Activated naive CD4-positive, alpha-beta T cell treated with anti-CD3 and anti-CD28 coated beads for 36 hours (primary cell): ENCODE measurements at places on chromosomes 1 and 21. TPM values are rescaled to one million over a fixed set of nuclear protein-coding genes. Genes with fewer than 3 reads are reported as not detected.
A peak's percentile ranks its signal among the peaks of the same experiment; 100 is the strongest.

DNA sequence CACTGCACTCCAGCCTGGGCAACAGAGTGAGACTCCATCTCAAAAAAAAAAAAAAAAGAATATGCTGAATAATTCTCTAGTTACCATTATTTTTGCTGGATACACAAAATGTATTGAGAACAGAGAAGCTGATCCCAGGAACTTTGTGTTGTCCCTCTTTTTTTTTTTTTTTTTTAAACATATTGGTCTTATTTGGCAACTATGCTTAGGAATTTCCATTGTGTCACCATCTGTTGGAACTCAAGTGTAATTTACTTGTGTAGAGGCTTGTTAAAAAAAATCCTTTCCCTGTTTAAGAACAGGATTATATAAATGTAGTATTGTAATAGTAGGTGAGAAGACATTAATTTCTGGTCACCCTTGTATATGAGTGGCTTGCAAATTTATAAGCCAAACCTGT lies 28.6 kb downstream of the CAMSAP2 start:
- no peak overlapping the region for H3K4me3 ChIP-seq
- H3K27me3 ChIP-seq: no peaks in the 10 kb centered on the region
- H3K36me3 ChIP-seq: peaks cover 3% of the 10 kb centered on the region
- no peak overlapping the region for H3K27ac ChIP-seq
- H3K4me1 ChIP-seq: no peaks in the 10 kb centered on the region
- no peak for DNase-seq

DNA sequence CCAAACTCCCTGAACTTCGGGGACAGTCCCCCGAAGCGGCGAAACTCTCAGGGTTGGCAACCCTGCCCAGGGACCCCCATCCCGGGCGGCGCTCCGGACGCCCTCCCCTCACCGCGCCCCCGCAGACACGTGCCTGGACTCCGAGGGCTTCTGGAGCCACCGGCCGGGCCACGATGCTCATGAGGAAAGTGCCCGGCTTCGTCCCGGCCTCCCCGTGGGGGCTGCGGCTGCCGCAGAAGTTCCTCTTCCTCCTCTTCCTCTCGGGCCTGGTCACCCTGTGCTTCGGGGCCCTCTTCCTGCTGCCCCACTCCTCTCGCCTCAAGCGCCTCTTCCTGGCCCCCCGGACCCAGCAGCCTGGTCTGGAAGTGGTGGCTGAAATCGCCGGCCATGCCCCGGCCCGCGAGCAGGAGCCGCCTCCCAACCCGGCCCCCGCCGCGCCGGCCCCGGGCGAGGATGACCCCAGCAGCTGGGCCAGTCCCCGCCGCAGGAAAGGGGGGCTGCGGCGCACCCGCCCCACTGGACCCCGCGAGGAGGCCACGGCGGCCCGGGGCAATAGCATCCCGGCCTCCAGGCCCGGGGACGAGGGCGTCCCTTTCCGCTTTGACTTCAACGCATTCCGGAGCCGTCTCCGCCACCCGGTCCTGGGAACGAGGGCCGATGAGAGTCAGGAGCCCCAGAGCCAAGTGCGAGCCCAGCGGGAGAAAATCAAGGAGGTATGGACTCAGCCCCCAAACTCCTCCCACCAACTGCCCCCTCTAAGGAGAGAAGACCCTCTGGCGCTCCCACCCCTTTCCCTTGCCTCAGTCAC lies 1.2 kb downstream of the MAN1C1 start:
- no peak for DNase-seq
- peaks cover 1% of the 10 kb centered on the region for H3K27me3 ChIP-seq
- peaks cover 67% of the 10 kb centered on the region for H3K4me1 ChIP-seq
- no peaks in the 10 kb centered on the region for H3K36me3 ChIP-seq
- H3K27ac ChIP-seq: peak overlapping the region; percentile 72

DNA sequence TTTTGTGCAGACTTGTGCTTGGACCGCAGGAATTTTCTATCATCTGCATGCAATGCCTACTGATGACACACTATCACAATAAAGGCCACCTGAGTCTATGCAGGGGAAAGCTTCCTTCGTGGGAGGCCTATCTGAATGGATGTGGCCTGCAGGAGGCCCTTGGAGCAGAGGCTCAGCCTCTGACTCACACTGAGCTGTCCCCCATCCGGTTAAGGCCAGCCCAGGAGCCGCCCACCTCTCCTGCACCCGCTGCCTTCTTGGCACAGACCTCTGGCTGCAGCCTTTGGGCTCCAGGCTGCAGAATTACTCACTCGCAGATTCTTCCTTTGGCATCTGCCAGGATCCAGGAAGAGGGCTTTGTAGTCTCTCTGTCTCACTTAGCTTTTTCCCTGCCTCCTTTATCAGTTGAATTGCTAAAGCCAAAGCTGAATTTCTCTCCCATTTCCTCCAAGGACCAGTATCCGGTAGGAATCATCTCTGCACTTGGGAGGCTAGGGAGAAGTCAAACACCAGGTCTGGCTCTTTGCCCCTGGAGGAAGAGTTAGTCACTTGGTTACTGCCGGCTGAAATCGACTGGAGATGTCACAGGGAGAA lies 65.1 kb upstream of the JUN start:
- no peak overlapping the region for H3K27ac ChIP-seq
- H3K36me3 ChIP-seq: no peaks in the 10 kb centered on the region
- H3K4me1 ChIP-seq: no peaks in the 10 kb centered on the region
- no peaks in the 10 kb centered on the region for H3K27me3 ChIP-seq
- H3K4me3 ChIP-seq: no peak overlapping the region

DNA sequence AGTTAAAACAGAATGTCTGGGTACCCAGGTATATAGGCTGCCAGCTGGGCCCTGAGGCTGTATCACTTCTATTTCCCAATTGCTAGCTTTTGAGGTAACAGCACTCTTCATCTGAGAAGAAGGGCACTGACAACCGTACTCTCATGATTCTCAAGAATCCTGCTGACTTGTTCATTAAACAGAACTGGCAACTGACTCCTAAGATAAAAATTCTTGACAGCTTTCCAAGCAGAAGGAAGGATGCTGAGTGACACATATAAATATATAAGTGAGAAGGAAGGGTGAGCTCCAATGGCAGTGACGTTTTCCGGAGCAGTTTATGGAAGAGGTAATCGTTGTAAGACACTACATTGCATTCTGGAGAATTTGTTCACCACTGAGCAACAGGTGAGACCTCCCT lies 48.1 kb upstream of the NRIP1 start:
- H3K36me3 ChIP-seq: no peaks in the 10 kb centered on the region
- H3K4me1 ChIP-seq: no peaks in the 10 kb centered on the region
- H3K27ac ChIP-seq: no peak overlapping the region
- no peak for DNase-seq

- no peaks in the 10 kb centered on the region for H3K36me3 ChIP-seq
- H3K27me3 ChIP-seq: no peaks in the 10 kb centered on the region
- no peak overlapping the region for H3K27ac ChIP-seq
- DNase-seq: no peak
- H3K4me3 ChIP-seq: no peak overlapping the region
Observed at GRCh38 chr1:112904831-112905261, 51.1 kb downstream of the SLC16A1 start.

- H3K4me3 ChIP-seq: no peak overlapping the region
- no peak for DNase-seq
- H3K27me3 ChIP-seq: no peaks in the 10 kb centered on the region
- no peaks in the 10 kb centered on the region for H3K36me3 ChIP-seq
Observed at GRCh38 chr1:192399161-192399560, 82.4 kb downstream of the RGS21 start.

- no peak overlapping the region for H3K4me3 ChIP-seq
- H3K4me1 ChIP-seq: no peaks in the 10 kb centered on the region
- no peaks in the 10 kb centered on the region for H3K27me3 ChIP-seq
- no peak overlapping the region for H3K27ac ChIP-seq
- no peaks in the 10 kb centered on the region for H3K36me3 ChIP-seq
- no peak for DNase-seq
Observed at GRCh38 chr1:157450106-157450505, 102.2 kb downstream of the FCRL5 start.

GRCh38 chr1:60841116-60842046 lies 241.0 kb upstream of the NFIA start:
- H3K27ac ChIP-seq: no peak overlapping the region
- no peaks in the 10 kb centered on the region for H3K4me1 ChIP-seq
- no peaks in the 10 kb centered on the region for H3K36me3 ChIP-seq
- no peak overlapping the region for H3K4me3 ChIP-seq
- H3K27me3 ChIP-seq: peaks cover 13% of the 10 kb centered on the region

DNA sequence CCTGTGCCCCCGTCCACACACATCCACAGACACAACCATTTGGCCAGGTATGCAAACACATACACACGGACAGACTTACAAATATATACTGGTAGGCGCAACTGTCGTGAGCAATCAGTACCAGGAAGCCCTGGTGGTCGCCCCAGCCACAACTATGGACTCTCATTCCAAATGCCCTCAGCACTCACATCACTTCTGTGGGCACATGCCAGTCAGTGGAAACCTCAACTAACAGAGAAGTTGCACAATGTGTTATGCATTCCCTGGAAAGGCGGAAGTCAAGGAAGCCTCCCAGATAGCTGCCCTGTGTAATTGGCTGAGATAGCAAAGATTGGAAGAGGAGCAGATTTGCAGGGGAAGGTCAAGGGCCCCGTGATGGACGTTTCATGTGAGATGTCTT lies 1.4 kb upstream of the HEYL start:
- no peaks in the 10 kb centered on the region for H3K4me1 ChIP-seq
- no peaks in the 10 kb centered on the region for H3K36me3 ChIP-seq
- H3K27ac ChIP-seq: no peak overlapping the region
- DNase-seq: no peak

DNA sequence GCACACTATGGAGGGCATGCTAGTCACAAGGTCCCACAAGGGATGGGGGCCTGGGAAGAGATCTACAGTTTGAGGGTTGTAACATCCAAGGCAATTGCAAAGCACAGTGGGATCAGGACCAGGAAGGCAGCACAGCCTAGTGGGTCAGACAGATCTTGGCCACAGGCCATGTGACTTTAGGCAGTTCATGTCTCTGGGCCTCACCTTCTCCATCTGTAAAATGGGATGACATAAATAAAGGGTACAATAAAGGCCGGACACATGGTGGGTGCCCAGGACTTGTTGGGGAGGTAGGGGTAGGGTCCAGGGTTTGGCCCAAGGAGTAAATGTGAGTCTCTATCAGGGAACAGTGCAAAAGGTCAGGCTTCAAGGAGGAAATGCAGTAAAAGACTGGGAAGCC lies 18.1 kb upstream of the IGSF21 start:
- peaks cover 22% of the 10 kb centered on the region for H3K27me3 ChIP-seq
- H3K27ac ChIP-seq: no peak overlapping the region
- no peaks in the 10 kb centered on the region for H3K36me3 ChIP-seq
- H3K4me3 ChIP-seq: no peak overlapping the region
- no peaks in the 10 kb centered on the region for H3K4me1 ChIP-seq

DNA sequence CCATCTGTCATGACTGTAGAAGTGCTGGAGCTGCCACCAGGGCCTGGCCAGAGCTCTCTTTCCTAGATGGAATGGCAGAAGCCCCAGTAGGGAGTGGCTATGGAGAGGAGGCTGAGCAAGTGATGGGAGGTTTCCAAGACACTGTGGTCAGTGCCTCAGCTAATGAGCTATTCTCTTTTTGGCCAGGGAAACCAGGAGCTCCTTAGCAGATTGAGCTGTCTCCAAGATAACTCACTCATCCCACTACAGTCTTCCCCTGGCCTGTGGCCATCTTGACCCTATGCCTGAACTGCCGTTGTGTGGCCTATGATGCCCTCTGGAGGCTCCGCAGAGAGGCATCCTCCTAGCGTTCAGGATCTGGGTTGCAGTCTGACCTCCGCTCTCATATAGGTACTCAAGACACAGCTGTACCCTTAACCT lies 60.5 kb downstream of the ERI3 start:
- no peaks in the 10 kb centered on the region for H3K27me3 ChIP-seq
- H3K36me3 ChIP-seq: peaks cover 25% of the 10 kb centered on the region
- H3K4me3 ChIP-seq: no peak overlapping the region

DNA sequence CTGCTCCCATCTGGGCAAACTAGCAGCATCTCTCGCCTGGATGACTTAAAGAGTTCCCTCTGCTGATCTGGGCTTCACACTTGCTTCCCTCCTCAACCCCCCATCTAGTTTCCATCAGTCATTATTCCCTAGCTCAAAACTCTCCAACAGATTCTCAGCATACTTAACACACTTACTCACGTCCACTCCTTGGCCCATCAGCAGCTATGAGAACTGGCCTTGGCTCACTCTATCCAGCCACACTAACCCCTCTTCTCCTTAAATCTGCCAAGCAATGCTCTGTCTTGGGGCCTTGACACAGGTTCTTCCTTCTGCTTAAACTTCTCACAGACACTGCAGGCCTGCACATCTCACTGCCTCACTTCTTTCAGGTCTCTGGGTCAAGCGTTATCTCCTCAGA lies 41.6 kb downstream of the GNG12 start:
- no peaks in the 10 kb centered on the region for H3K27me3 ChIP-seq
- DNase-seq: no peak
- H3K36me3 ChIP-seq: no peaks in the 10 kb centered on the region
- H3K27ac ChIP-seq: no peak overlapping the region
- H3K4me1 ChIP-seq: no peaks in the 10 kb centered on the region

- H3K36me3 ChIP-seq: no peaks in the 10 kb centered on the region
- H3K27me3 ChIP-seq: peaks cover 12% of the 10 kb centered on the region
- no peaks in the 10 kb centered on the region for H3K4me1 ChIP-seq
- DNase-seq: no peak
- no peak overlapping the region for H3K4me3 ChIP-seq
- no peak overlapping the region for H3K27ac ChIP-seq
Observed at GRCh38 chr1:215220346-215220745, 137.8 kb downstream of the KCNK2 start.

Gene MEF2D
- 28.8 TPM for total RNA-seq

Gene PTGS2
- 2.0 TPM for total RNA-seq

Gene C8B
- not detected for total RNA-seq

Gene CD5L
- not detected for total RNA-seq
